ENCODE measurements at places on chromosomes 5 and 9.

GRCh38 chr5:76838481-76839261 lies 11.1 kb upstream of the S100Z start:
- DNase-seq = peak; percentile 41

DNA sequence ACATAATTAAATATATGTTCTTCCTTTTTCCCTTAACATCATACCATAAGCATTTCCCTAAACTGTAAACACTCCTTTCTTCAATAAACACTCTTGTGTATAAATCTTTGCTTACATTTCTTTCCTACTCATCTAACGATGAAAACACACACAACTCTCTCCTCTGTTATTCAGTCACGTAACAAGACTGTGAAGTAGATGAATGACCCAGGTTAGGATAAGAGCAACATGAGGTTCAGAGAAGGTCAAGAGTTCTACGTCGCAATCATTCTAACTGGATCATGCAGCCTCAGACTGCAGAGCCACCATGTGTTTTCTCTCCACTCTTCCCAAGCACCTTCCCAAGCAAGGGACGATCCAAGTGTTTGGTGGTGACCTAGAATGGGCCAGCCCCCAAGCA lies 70.5 kb upstream of the SPTLC1 start:
- no peak for DNase-seq

GRCh38 chr9:127311239-127311741 lies 46.7 kb downstream of the GARNL3 start:
- peak; percentile 92 for DNase-seq

- DNase-seq = no peak
Observed at GRCh38 chr9:85514256-85514655, 227.5 kb downstream of the AGTPBP1 start.

- no peak for DNase-seq
Observed at GRCh38 chr5:76269932-76270610, 133.0 kb upstream of the IQGAP2 start.

DNA sequence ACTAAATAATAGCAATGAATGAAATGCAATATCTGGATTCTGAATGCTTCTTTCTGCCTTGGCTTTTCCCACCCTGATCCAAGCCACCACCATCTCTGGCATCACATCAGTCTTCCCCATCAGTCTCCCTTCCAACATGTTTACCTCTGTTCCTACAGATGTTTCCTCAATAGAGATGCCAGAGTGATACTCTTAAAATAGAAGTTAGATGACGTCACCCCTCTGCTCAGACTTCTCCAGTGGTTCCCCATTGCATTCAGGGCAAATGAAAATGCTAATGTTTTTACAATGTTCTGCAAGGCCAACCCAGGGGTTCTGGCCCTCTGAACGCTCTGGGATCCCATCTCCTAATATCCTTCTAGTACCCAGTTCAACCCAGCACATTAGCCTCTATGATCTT lies 305.8 kb downstream of the TRIM32 start:
- no peak for DNase-seq

- no peak for DNase-seq
Observed at GRCh38 chr9:14863402-14863801, 46.8 kb downstream of the FREM1 start.

DNA sequence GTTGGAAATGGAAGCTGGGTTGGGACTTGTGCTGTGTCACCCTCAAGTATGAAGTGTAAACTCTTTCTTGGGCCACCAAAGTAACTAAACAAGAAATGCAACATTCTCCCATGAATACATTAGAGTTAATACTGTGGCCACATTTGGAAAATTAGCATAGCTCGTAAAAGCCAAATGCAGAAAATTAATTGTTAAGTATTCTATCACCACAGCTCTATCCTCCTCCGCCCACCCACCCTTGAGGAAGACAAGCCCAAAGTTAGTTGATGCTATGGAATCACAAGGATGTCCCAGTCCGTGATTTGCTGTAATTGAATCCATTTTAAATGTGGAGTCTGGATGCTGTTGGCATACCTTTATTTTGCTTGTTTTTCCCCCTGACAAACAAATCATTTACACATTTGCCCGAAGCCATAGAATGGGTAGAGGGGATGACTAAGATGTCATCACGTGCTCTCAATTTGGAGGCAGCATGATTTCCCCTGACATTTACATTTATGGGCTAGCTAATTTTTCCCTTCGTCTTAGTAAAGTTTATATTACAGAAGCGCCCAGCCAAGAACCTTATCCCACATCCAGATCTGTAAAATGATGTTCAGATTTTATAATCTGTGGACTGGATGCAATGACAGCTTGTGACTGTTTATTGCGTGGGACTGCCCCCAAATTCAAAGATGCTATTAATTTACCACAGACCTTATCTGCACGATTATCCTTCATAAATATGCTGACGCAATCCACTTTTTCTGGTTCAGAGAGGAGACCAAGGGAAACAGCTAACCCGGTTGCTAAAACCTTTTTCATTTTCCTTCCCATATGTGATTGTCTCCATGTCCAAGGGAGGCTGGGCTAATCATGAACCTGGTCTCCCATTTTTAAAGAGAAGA lies 3.7 kb downstream of the MSX2 start:
- DNase-seq = no peak

DNA sequence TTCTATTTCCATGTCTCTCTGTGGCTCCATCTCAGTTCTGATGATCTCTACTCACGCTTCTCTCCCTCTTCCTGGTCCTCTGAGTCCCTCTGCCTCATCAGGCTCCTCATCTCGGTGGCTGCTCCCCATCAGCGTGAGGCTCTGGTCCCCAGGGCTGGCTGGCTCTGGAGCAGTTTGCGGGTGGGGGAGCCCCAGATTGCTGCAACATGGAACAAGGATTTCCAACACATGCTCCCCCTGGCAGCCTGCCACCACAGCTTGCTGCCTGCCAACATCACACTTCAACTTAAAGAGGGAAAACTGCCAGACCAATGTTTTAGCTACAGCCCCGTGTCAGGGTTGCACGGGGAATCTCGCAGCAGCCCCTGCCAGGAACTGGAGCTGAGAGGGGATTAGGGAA lies 77.2 kb upstream of the NEK6 start:
- peak; percentile 65 for DNase-seq

DNA sequence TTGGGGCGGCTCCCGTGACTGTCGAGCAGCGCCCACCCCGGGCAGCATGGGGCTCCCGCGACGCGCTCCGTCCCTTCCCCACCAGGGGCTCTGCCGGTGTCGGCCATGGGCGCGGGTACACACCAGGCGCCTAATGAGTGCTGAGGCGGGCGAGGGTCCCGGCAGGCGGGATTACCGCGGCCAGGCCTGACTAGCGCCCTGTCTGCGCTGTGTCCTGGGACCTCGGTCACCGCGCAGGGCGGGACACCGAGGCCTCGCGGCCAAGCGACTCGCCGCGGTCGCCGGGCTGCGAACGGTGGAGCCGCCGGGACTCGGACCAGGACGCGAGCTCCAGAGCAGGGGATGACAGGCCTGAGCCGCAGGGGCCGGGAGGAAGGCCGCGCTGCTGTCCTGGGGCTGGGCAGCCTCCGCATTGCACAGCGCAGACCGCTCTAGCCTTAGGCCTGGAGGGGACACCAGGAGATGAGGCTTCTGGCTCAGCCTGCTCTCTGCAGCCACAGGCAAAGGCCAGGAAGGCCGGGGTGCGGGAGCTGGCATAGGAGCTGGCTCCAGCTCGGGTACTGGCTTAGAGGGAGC lies 14.1 kb downstream of the LCN10 start:
- DNase-seq = peak; percentile 66

DNA sequence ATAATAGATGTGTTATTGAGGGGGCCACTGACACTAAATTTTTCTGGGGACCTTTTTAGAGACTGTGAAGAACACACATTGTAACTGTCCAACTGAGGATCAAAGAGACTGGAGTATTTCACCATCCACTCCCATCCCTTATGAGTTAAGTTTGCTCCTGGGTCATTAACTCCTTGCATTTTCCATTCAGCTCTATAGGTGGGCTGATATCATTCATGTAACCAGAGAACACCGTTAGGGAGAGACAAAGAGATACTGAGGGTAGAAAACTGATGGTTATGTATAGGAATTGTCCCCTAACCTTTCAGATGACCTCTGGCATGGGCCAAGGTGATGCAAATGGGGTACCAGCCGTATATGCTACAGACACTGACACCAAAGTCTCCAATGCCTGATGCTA lies 142.4 kb upstream of the TLR4 start:
- no peak for DNase-seq

GRCh38 chr5:170611449-170612090 lies 107.8 kb downstream of the KCNIP1 start:
- DNase-seq = peak; percentile 18

DNA sequence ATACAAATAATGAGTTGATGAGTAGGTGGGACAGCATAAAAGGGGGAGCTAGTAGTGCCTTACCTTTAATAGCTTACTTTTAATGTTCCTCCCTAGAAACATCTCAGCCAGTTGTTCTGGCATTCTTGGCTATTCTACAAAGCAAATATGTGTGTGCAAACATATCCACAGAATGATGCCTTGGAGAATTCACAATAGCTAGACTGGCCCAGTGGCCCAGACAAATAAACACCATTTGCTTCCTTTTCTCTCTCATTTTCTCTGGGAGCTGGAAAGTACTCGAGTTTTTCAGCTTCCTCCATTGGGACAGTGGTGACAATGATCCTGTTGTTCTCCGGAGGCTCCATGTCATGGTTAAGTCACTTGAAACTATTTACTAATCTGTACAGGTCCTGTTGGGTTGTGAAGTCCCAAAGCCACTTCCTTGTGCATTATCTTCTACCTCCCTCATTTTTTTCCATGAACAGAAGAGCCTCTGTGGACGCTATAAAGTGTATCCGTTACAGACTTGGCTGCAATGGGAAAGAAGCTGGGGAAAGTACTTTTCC lies 122.9 kb downstream of the DMAC1 start:
- DNase-seq = no peak

GRCh38 chr5:130720355-130720754 lies 444.7 kb downstream of the HINT1 start:
- DNase-seq = peak; percentile 73

GRCh38 chr5:172442592-172442991 lies 11.7 kb downstream of the SH3PXD2B start:
- no peak for DNase-seq

DNA sequence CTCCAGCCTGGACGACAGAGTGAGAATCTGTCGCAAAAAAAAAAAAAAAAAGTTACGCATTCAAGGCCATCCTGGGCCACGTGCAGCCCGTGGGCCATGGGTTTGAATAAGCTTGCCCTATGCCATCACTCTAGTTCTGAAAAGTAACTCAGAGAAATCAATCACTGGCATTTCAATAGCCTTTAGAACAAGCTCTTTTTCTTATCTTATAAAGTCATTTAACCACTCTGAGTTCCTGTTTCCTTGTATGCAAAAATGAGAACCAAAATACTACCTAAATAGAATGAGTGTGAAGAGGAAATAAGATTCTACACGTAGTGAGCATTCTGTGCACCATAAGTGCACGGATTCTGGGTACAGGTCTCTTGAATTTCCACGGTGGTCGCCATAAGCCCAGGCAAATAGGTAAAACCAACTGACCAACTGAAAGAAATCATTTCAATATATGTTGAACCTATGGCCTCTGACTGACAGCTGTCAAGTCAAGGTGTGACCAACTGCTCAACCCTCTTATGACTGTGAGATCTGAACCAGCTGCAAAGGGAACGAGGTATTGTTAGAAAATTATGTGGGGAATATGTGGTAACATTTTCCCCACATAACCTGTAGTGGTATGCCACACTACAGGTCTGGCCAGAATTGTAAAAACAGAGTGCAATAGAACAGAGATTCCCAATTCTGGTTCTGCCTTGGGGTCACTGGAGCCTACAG lies 143.9 kb upstream of the LHFPL2 start:
- no peak for DNase-seq

DNA sequence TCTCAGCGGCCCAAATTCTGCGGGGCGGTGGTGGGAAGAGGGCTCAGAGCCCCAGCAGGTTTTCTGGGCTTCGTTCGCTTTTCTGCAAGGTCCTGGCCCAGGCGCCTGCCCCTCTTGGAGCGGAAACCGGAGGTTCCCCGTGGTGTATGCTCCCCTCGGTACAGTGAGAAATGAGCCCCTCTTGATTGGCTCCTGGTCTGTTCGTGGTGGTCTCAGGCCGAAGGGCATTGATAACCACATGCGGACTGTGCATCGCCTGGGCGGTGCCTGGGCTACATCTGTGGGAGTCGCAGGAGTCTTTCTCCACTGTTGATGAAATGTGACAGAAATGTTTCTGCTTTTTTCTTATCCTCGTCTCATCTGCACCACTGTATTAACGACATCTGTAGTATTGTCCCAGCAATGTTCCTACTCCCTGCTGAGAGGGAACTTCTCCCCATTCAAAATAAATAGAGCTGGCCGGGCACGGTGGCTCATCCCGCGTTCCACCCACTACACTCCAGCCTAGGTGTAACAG lies 682 bp downstream of the MAN1B1 start:
- peak; percentile 25 for DNase-seq

DNA sequence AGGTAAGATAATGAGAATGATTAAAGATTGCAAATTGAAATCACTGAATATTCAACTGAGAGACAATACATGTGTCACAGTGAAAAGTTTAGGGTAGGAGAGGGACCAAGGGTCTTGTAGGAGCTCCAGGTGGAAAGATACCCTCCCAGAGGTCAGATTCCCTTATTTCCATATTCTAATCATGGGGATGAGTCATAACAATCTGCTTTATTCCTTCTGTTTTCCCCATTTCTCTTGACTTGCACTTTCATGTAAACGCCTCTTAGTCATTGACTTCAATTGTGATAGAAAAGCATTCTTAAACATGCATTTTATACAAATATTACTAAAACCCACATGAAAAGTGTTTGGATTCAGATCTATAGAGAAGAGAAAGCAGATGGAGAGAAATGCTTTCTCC lies 81.3 kb upstream of the CTSL start:
- no peak for DNase-seq

DNA sequence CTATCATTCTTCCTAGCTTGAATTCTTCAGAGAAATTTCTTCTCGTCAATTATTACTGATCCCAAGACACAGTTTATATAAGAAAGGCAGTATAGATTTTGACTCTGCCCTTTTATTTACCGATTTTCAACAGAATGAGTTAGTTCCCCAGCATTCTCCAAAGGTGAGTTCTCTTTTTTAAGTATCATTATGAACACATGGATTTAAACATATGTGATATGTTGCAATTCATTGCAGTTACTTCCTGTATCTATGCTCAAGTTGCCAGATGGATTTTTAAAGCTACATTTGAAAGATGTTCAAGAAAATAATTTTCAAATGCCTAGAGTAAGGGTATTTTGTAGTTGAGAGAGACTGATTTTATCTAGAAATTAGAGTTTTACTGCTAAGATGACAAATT lies 8.4 kb downstream of the WDR41 start:
- no peak for DNase-seq
